Renal cortex interstitium (tissue), 15 donors: ENCODE measurements at places on chromosomes 3 and 15.

- DNase-seq: no peak
These were observed 346.6 kb upstream of the MEIS2 start for GRCh38 chr15:37446921-37447320.

DNA sequence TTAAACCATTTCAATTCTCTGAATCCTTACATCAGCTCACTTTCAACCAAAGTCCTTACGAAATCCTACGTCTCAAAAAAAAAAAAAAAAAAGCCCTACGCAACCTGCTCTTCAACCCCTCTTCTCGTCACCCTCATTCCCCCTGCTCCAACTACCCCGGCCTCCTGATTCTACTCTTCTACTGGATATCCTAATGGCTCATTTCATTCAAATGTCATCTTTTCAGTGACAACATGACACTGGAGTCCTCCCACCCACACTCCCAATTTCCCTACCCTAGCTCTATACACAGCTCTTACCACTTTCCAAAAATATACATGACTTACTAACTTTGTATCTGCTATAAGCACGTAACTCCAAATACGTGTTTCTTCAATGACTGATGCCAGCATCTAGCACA is 11.5 kb downstream of the UBP1 start:
- DNase-seq: no peak

DNA sequence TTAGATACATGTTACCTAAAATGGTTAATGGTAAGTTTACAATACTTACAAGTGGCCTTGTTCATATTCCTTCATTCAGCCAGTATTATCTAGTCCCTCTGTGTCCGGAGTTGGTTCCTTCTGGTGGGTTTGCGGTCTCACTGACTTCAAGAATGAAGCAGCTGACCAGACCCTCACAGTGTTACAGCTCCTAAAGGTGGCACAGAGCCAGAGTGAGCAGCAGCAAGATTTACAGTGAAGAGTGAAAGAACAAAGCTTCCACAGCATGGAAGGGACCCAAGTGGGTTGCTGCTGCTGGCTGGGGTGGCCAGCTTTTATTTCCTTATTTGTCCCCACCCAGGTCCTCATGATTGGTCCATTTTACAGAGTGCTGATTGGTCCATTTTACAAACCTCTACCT is 916.8 kb downstream of the MCTP2 start:
- no peak for DNase-seq

DNA sequence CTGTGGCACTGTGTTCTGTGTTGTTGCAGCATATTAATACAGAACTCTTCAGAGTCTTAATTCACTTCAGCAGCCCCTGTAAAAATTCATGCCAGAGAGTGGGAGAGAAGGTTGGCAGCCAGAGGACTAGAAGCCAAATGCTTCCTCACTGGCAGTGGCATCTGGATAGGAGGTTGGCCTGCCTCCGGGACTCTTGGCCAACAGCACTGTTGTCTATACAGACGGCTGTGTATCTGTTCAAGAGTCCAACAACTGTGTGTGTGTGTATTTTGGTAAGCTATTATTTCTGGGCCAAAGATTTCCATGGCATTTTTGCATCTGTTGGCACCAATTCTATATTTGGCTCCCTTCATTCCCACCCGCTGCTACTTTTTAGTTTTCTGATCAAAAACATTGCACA is 156.0 kb upstream of the SOX2 start:
- no peak for DNase-seq

DNA sequence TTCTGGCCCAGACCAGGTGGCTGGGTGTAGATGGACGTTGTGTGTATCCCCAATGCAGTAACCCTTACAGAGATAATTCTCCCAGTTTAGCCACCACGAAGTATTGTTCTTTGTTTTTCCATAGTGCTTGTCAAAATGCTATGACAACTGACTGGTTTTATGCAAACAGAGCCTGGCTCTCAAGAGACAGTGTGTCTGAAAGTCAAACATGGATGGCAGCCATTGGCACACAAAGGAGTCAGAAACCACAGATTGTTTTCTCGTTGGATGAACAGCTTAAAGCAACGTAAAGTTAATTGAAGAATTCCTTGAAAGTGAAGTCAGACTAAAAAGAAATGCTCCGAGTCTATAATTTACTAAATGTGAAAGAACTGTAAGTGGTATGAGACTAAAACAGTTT is 91.2 kb downstream of the FILIP1L start:
- DNase-seq: no peak

GRCh38 chr15:71455107-71455506 is 339.8 kb downstream of the THSD4 start:
- DNase-seq: no peak

DNA sequence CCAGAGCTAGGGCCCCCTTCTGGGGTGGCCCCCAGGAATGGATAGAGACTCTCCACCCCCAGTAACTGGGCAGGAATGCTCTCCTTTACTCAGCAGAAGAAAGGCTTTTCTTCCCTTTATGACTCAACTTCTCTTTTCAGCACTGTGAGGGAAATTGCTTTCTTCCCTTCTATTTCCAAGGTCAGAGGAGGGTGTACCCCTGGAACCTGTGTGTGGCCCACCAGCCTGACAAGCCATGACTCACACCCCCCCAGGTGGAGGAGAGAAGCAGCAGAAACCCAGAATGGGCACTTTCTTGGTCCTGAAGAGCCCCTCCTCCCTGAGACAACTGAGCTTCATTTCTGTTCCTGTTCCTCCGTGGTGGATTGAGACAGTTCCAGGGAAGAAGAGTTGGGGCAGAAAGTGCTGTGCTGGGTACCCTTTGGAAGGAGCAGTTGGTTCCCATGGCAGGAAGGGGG is 2.7 kb upstream of the ANKRD63 start:
- no peak for DNase-seq

DNA sequence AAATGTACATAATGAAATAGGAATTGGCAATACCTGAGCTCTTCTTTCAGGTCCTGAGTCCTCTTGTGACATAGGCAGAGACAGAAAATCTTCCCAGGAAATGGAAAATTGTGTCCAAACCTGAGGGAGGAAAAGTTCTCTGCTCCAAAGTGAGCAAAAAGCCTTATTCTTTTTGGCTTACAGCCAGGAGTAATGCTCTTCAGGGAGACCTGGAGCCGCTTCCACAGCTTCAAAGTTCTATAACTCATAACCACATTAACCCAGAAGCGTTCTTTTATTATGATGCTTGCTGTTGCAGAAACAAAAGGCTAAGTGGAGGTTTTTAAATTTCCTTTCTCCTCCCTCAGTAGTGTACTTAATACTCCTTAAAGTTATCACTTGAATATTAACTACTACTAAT is 633 bp downstream of the IGSF10 start:
- no peak for DNase-seq

DNA sequence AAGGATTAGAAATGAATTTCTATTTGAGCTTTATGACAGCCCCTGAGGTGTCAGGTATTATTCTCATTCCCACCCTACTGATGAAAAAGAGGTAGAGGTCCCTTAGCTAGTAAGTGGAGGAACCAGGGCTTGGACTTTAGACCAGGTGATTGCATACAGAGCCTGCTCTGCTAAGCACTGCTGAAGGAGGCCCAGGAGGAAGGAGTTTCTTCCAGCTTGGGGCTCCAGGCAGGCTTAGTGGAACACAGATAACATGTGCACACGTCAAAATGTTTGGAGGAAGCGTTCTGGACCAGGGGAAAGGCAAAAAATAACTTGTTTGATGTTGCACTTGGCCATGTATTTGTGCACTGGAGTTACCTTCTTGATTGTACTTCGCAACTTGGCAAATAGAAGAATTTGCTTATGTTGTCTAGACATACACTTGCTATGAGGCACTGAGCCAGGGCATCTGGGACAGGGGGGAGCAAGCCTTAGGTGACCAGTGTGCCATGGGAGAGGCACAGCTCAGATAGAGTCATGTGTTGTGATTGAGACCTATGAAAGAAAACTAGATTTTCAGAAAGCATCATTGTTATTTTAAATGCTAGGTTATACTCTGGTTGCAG is 22.4 kb downstream of the IFT122 start:
- DNase-seq: no peak

DNA sequence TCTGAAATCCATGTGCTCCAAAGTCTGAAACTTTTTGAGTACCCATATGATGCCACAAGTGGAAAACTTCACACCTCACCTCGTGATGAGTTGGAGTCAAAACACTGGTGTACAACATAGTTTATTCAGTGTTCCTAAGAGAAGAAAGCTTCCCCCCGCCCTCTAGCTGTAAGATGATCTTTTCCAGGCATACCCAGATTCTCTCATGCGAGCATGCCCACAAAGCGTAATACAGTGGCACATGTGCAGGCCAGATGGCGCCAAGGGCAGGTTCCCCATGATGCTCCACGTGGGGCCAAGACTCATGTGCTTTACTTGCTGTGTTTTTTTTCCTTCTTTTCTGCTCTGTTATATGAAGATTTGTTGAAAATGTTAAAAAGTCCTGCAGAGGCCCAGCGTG is 104.9 kb upstream of the LRRFIP2 start:
- no peak for DNase-seq
